Esophagus muscularis mucosa (tissue), 4 donors: ENCODE measurements at places on chromosomes 2 and 18. TPM values are rescaled to one million over a fixed set of nuclear protein-coding genes. Genes with fewer than 3 reads are reported as not detected.

Gene SETBP1
- total RNA-seq, result 62.5 TPM

Gene HRH4
- total RNA-seq, result not detected

Gene ERICH2
- not detected for total RNA-seq

DNA sequence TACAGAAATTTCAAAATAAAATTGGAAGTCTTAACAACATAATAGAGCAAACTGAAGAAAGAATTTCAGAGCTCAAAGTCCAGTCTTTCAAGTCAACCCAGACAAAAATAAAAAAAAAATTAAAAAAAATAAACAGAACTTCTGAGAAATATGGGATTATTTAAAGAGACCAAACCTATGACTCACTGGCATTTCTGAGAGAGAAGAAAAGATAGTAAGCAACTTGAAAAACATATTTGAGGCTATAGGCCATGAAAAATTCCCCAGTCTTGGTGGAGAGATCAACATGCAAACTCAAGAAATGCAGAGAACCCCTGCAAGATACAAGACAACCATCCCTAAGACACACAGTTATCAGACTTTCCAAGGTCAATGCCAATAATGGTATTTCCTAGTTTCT lies 167.4 kb downstream of the RNF144A start:
- DNase-seq, result no peak

DNA sequence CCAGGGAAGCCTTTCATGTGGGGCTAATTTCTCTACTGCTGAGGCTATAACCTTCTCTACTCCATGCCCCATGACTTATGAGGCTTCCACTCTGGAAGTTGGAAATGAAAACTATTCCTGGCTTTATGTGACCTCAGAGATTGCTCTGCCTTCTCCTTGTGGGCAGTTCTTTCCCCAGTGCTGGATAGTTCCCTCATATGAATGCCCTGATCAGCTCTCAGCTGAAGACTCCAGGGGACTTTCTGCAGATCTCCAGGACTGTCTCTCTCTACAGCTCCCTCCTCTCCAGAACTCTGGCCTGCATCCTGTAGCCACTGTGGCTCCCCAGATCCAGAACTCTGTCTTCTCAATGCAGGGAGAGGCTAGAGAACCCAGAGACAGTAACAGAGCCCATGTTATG lies 235.1 kb downstream of the SEPTIN10 start:
- no peak for DNase-seq

GRCh38 chr2:179106342-179106675 lies 56.4 kb upstream of the CCDC141 start:
- no peak for DNase-seq

DNA sequence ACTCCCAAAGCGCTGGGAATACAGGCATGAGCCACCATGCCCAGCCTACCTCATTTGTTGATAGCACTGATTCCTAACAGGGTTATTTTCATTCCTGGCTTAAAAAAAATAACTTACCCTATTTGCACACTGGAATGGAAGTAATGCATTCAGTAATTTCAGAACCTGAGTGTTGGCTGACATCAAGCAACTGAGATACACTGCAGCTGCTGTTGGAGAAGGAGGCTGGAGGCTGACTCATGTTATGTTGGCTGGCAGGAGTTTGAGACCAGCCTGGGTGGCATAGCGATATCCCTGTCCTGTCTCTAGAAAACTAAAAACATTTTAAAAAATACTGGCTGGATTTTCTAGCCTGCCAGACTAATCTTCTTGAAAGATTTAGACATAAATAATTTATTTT lies 385.1 kb upstream of the MEX3C start:
- no peak for DNase-seq
